Occipital lobe (tissue), 3 donors: ENCODE measurements at places on chromosomes 2 and 18. TPM values are rescaled to one million over a fixed set of nuclear protein-coding genes. Genes with fewer than 3 reads are reported as not detected.
A peak's percentile ranks its signal among the peaks of the same experiment; 100 is the strongest.

GRCh38 chr2:219991116-219991515 is 363.7 kb downstream of the SLC4A3 start:
- DNase-seq, result no peak

DNA sequence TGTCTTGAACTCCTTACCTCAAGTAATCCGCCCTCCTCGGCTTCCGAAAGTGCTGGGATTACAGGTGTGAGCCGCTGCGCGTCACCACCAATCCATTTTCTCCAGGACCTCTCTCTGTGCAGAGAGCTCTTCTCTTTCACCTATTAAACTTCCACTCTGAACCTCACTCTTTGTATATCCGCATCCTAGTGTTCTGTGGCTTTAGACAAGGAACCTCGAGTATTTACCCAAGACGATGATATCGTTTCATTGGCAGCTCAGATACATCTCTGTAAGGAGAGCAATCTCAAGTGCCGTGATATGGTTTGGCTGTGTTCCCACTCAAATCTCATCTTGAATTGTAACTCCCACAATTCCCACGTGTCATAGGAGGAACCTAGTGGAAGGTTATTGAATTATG is 15.1 kb upstream of the WDR33 start:
- no peak for DNase-seq

DNA sequence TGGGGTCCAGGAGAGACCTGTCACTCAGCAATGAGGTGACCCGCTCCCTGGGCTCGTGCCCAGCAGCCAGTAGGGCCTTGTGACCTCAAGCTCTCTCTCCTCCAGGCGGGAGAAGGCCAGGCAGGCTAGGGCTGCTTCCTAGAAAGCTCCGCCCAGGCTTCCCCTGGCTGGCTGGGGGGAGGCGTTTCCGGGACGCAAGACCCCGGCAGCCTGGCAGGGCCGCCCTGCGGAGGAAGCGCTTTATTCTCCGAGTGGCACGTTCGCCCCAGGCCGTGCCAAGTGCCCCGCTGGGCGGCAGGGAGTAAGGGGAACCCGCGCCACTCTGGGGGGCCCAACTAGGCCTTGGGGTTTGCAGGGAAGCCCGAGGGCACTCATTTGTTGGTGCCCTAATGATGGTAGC is 21.2 kb upstream of the EPAS1 start:
- no peak for DNase-seq

- DNase-seq, result peak; percentile 34
These were observed 435.6 kb upstream of the HS6ST1 start for GRCh38 chr2:128754246-128754724.

Gene SLC11A1
- total RNA-seq, result 1.7 TPM

Gene RGPD4
- total RNA-seq, result not detected

- no peak for DNase-seq
These were observed 407.9 kb downstream of the HRH4 start for GRCh38 chr18:24868311-24868710.
